Cortex of kidney (tissue), 1 donor: ENCODE measurements at places on chromosomes 16 and 17.

DNA sequence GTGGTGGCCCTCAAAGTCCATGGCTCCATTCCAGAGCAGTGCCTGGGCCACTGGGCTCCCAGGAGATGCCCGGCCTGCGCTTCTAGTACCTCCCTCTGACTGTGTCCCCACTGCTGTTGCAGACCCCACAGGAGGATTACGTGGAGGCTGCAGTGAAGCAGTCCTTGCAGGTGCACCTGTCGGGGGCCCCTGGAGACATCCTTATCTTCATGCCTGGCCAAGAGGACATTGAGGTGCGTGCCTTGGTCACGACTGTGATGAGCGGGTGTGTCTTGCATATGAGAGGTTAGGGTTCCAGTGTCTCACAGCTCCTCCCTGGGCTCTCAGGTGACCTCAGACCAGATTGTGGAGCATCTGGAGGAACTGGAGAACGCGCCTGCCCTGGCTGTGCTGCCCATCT, 11.3 kb downstream of the DHX38 start:
- DNase-seq = no peak

DNA sequence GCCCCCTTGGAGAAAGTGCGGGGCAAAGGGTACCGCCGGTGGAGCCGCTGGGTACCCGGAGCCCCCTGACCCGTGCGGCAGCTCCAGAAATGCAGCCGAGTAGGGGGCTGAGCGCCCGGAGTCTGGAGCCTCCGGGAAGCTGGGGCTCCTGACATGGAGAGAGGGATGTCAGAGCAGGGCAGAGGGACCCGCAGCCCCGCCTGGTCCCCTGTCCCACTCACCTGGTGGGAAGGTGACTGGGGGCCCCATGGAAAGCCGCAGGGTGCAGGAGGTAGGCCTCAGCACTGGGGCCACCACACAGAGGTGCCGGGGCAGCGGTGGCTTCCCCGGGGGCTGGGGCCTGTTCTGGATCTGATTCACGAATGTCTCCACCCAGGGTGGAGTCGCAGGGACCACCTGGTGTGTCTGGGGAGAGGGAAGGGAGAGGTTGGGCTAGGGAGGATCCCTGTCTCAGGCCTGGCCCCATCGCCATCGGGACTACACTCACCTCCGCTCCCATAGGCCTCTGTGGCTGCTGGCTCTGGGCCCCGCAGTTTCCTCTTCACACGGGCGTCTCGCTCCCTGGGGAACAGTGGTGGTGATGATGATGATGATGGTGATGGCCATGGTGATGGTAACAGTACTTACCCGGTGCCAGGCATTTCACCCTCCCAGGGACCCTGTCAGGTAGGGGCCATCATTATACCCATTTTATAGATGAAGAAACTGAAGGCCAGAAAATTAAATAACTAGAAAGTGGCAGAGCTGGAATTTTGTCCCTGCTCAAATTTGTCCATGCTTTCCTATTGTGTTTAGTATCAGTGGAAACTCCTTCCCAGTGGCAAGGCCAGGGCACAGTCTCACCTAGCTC, 5.2 kb downstream of the TBX6 start:
- no peak for DNase-seq

GRCh38 chr16:46775214-46775613, 27.1 kb upstream of the MYLK3 start:
- DNase-seq = no peak

DNA sequence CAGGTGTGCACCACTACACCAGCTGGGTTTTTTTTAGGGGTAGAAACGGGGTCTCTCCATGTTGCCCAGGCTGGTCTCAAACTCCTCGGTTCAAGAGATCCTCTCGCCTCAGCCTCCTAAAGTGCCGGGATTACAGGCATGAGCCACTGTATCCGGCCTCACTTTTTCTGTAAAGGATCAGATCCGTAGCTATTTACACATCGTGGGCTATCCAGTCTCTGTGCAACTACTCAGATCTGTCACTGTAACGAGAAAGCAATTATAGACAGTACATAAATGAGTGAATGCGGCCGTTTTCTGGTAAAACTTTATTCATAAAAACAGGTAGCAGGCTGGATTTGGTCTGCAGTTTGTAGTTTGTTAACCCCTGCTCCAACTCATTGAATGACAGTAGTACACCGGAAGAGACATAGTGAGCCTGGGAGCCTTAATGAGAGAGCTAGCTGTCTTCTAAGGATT, 44.5 kb downstream of the VMP1 start:
- no peak for DNase-seq

DNA sequence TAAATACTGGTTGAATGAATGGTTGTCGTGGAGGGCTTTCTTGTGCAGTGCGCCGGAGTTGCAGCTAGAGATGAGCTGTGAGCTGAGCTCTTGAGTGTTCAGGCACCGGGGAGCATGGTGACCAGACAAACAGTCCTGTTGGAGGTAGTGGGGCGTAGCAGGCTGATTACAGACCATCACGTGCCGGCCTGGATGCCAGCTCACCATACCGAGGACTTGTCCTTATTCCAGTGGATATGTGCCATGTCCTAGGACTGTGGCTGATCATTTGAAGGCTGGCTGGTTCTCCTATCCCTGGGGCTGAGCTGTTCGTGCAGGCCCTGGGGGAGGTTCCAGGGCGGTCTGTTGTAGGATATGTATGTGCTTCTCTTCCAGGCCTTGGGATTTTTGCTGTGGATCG, 60.0 kb downstream of the ABCC1 start:
- no peak for DNase-seq

DNA sequence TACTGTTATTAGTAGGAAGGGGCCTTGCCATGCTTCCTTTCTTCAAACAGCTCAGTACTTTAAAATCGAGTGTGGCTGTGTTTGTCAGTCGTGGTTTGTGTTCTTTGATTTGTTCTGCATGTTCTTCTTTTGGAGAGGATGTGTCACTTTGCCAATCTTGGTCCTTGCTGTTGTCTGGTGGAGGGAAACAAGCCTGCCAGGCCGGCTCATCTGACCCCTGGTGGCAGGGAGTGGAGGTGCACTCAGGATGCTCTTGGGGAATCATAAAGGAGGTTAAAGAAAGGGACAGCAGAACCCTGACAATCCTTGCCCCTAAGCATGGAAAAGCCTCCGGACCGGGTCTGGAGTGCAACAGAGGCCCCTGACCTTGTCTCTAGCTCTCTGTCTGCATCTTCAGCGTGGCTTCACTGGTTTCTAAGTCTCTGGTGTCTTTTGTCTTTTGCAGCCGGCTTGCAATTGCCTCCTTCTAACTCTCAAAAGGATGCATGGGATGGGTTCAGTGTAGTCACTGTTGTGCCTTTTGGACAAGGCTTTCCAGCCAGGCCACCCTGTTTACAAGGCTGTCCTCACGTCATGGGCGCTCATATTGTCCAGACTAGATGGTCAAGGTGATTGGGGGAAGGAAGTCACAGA, 135.8 kb downstream of the WWOX start:
- DNase-seq = no peak

GRCh38 chr17:73103641-73104335, 11.3 kb upstream of the SLC39A11 start:
- no peak for DNase-seq

- no peak for DNase-seq
Observed at GRCh38 chr16:7405166-7405565, 72.5 kb downstream of the RBFOX1 start.

DNA sequence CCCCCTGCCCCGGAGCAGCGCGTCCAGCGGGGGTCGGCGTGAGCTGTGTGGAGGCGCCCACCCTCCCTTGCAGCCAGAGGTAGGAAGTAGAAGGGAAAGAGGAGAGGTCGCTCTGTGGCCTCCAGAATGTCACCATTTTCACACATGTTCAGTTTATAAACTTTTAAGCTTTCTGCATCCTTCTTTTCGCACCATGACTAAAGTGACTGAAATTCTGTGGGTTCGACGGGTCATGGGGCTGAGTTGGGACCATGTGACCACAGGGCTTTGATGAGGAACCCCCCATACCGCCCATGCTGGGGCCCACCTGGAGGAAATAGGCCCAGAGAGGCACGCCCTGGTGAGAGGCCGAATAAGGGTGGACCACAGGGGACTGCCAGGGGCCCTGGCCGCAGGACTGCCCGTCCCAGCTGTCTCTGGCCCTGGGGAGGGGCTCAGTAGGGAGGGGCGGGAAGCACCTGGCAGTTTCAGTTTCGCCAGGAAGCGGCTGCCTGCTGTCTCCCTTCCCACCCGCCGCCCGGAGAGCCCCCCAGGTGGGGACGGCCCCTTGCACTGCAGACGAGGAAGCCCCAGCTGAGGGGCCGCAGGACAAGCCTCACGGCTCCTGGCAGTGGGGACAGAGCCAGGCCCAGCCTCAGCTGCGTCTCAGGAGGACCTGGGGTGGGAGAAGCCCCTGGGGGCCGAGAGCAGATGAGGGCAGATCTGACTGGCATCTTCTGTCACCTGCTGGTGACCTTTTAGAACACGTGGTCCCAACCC, 9.0 kb downstream of the CBFA2T3 start:
- DNase-seq = no peak

DNA sequence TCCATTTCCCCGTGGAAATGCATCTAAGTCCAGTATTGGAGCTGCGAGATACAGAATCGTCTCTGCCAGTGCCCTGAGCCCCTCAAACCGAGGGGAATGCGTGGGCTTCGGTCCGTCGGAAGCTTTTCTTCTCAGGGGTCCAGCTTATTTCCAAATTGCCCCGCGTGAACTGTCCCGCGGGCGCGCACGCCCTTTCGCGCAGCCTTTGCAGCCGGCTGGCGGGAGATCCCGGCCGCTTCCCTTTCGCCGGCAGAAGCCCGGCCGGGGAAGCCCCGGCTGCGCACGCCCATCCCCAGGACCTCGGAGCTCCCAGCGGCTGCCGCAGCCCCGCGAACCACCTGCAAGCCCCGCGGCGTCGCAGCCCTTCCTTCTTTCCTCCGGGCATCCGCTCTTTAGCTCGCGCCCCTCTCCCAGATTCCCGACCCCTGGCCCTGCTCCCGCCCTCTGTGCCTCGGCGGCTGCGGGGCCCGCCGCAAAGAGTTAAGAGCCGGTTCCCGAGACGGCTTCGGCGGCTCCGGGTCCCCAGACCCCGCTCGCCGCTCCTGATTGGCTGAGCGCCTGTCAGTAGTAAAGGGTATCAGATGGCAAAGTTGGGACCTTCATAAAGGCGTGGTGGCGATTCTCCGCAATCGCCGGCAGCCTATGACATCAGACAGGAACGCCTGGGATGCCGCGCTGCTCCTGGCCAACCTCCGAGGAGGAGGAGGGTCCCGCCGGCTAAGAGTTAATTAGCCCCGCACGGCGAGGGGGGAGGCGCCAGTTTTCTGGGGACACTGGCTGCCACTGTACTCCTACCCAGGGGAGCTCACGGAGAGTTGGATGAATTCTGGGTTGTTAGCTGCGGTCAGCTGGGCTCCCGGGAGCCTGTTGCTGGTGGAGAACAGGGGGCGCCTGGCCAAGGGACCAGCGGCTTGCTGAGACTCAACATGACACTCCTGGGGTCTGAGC, at the start of gene MYOCD:
Gene MYOCD, plus strand, starts transcription at position 628 of the 948 bp plus-strand sequence. Its CDS starts 299 bp downstream, at position 927.
- DNase-seq = no peak

DNA sequence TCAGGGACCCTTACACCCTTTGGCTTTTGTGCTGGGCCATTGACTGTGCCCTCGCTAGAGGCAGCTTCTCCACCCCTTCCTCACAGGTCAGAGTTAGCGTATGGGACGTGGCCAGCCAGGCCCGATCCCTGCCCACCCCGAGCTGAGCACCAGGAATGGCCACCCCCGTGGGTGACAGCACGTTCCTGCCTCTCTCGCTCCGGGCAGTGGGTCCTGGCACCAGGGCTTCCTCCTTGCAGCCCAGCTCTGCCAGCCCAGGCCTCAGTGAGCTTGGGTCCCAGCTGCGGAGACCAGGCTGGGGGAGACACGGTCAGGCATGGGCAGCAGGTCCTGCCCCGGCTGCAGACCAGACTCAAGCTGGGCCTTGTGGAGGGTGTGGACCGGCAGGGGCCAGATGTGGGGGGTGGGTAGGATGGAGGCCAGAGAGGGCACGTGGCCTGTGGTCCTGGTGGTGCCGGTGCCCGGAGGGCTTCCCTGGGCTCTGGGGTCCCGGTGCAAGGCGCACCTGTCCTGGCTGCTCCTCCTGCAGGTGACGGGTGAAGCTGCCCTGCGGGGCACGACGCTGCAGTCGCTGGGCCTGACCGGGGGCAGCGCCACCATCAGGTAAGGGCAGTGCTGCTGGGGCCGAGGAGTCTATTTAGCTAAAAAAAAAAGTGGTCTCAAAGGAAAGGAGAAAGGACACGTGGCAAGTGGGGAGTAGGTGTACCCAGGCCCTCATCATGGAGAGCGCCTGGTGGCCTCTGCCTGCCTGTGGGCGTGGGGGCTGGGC, 18.2 kb downstream of the ASPSCR1 start:
- no peak for DNase-seq

- no peak for DNase-seq
Observed at GRCh38 chr16:24023621-24024020, 187.8 kb downstream of the PRKCB start.

DNA sequence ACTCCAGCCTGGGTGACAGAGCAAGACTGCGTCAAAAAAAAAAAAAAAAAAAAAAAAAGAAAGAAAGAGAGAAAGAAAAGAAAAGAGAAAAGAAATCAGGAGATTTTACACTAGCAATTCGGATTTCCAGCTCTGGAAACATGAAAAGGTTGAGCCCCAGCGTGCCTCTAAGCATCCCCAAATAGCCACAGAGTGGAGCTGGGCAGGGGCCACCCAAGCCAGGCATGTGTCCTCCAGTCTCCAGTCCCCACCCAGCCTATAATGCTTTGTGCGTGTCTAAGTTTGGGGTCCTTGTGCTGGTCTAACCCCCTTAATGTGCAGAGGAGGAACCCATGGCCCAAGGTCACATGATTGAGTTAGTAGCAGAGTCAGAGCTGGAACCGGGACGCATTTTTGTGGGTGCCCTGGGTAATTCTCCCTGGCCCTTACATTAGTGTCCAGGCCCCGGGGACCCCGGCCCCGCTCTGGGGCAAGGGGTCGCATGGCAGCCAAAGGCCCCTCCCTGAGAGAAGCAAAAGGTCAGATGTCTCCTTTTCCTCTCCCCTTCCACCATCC, 19.9 kb downstream of the ADAM11 start:
- DNase-seq = no peak

DNA sequence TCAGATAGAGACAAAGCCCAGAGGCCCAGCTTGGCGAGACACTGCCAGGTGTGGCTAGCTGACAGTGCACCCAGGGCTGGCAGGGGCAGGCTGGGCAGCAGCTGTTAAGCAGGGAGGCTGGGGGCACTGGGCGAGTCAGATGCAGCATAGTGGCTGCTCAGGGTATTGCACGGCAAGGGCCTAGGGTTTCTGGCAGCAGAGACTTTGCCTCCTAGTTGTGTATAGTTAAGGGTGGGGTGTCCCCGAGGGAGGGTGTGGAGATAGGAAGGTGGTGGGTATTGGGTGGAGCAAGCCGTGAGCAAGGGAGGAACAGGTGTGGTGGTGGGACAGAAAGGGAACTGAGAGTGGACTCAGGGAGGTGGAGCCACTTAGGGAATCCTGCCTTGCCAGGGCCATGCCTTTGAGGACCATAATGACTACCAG, 66.0 kb downstream of the SMPD3 start:
- DNase-seq = no peak

- no peak for DNase-seq
Observed at GRCh38 chr16:81175325-81175891, 63.1 kb upstream of the BCO1 start.

- no peak for DNase-seq
Observed at GRCh38 chr16:54239456-54239855, 47.1 kb downstream of the IRX3 start.

DNA sequence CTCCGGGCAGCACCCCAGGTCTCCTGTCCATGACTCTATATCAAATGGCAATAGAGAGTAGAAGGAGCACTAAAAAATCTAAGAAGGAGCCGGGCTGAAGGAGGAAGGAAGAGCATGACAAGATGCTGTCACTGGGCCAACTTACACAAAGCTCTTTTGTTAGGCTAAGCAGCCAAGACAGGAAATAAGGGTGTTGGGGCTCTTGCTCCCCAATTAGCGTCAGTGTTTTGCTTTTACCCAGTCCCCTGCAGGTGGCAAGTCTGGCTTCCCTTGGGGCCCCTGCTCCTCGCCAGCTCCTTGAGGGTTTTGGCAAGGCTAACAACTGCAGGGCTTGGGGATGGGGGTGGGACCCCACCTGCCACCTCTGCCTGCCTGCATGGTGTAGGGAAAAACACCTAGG, 120.5 kb downstream of the CCT6B start:
- DNase-seq = no peak
